ENCODE measurements at places on chromosomes 5 and 9.

DNA sequence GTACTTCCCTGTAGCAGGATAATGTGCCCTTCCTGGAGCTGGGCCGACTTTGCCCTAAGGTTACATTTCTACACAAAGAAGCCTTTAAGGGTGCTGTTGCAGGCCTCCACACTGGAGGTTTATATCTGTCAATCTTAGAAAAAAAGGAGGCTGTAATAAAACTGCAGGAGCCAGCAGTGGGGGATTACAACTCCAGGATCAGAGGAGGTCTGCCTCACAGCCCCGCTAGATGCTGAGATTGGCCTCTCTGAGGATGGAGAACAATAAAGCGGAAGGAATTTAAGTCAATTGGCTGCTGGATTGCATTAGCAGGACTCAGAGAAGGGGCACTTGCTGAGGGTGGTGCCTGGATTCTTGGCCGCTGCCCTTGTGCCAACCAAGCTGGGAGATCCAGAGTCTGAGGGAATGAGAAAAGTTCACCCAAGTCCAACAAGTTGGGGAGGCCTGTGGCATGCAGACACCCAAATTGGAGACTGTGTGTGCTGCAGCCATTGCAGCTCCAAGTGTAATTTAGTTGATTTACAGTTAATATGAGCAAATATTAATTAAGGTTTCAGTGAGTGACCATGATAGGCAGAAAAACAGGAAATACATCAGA is 99.0 kb upstream of the SSBP2 start:
- DNase-seq = no peak

- DNase-seq = no peak
These were observed 424.9 kb upstream of the IRX4 start for GRCh38 chr5:2307631-2308030.

- peak; percentile 84 for DNase-seq
These were observed 12.0 kb upstream of the GNPDA1 start for GRCh38 chr5:142024771-142025304.

DNA sequence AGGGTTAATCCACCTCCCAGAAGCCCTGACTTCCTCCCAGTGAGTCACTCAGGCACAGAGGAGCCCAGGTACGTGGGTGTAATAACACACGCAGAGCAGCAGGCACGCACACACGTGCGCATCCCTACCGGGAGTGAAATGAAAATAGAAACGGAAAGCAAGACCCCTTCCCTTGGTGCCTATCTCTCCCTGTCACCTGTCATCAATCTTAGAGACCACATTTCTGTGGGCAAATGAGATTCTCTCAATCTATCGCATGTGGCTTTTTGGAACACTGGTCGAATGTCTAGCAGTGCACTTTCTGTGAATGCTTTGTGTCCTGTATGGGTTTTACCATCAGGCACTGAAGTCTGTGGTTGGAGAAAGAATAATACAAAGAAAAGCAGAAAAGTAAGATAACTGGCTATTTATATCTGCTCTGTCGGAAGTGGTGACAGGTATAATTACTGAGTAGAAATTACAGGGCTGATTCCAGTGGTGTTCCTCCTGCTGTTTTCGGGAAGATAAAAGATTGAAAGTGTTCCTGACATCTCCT is 137.7 kb upstream of the GRIA1 start:
- peak; percentile 4 for DNase-seq

- DNase-seq = no peak
These were observed 114.8 kb upstream of the DAPK1 start for GRCh38 chr9:87382900-87383299.

- no peak for DNase-seq
These were observed 96.1 kb downstream of the C9orf152 start for GRCh38 chr9:110111868-110112267.

DNA sequence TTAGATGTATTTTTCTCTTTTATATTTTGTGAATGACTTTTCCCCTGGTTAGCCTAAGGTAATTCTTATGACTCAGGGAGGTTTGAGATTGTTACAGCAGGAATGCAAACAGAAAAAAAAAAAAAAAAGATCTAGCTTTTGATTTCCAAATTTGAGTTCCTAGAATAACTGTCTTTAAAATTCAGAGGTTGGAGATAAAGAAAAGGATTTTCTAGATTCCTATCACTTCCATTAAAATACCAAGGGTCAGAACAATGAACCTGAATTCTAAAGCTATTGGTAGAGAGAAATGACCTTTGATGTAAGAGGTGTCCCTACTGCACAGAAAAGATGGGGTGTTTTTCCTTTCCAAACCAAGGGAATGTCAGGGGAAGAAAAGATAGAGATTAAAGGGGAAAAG is 262.5 kb downstream of the DOCK8 start:
- DNase-seq = no peak

GRCh38 chr5:34022121-34022705 is 14.4 kb upstream of the AMACR start:
- DNase-seq = peak; percentile 24

- DNase-seq = no peak
These were observed 8.2 kb downstream of the IL4 start for GRCh38 chr5:132681983-132682382.

DNA sequence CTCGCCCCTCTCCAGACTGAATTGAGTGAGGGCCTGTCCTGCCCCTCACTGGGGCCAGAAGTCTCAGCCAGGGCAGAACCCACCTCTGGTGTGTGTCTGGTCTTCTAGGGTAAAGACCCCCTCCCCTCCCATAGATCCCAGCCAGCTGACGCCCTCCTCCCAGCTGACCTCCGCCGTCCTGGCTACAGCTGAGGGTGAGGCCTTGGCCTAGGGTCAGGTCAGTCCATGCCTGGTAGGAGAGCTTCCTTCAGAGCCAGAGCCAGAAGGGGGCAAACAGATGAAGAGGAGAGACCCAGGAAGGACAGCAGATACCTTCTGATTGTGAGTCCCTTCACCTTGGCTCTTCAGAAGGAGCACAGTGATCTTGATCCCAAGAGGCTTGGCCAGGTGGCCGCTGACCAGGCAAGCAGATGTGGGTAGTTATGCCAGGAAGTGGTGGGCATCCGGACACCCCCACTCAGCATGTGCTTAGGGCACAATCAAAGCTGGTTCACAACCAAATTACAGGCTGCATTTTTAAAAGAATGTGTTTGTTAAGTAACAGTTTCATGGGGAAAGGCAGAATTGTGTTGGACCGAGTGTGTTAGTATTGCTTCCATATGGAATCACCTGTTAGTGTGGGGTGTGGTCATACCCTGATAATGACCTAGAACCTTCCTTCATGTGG is 29.9 kb downstream of the JADE2 start:
- no peak for DNase-seq

- DNase-seq = no peak
These were observed 5.5 kb upstream of the TNIP1 start for GRCh38 chr5:151086192-151086869.

- no peak for DNase-seq
These were observed 44.1 kb downstream of the ADGRV1 start for GRCh38 chr5:90602681-90603080.

DNA sequence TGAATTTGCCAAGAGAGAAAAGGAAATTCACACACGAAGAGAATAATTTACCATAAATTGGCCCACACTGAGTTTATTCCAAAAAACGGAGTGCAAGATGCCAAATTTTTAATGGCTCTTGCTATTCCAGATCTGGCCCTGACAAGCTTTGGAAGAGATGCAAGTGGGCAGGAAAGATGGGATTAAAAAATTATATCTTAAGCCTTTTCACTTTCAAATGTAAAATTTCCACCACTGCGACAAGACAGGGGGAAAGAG is 352.4 kb downstream of the GLIS3 start:
- DNase-seq = no peak

GRCh38 chr9:34555002-34555348 is 32.2 kb upstream of the ENHO start:
- no peak for DNase-seq

GRCh38 chr9:91376239-91376638 is 14.5 kb upstream of the AUH start:
- DNase-seq = no peak

DNA sequence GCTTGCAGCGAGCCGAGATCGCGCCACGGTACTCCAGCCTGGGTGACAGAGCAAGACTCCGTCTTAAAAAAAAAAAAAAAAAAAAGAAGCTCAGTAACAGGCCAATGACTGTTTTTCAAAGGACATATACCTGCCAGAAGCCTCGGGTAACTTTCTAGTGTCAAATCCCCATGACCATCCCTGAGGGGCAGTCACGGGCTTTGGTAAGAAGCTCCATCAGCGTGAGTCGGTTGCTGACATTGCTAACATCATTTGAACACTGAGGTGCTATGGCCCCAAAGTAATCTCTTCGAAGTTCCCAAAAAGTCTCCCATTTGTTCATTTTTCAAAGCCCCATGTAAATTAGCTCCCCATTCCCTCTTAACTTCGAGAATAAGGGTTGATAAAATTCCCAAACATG is 11.6 kb downstream of the NAIP start:
- no peak for DNase-seq

- DNase-seq = peak; percentile 51
These were observed 9.1 kb upstream of the MVB12B start for GRCh38 chr9:126317513-126317912.

GRCh38 chr5:141488591-141489561 is at the start of gene PCDHGC5:
Gene PCDHGC5, plus strand, starts transcription at chr5:141489081. Its CDS starts 160 bp downstream, at chr5:141489241.
- DNase-seq = no peak

DNA sequence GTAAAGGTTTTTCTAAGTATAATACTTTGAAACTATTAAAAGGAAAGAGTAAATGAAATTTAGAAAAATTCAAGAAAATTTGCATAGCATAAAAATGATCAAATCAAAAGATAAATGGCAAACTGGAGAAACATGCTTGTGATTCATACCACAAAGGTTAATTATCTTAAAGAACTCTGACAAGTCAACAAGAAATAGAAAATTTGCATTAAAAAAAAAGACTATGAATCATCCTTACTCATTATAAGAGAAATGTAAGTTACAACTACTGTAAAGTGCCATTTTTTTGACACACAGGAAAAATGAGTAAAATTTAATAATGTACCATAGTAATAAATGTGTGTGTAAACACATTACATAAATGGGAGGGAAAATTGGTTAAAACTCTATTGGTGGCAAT is 624.4 kb upstream of the C9orf72 start:
- no peak for DNase-seq

DNA sequence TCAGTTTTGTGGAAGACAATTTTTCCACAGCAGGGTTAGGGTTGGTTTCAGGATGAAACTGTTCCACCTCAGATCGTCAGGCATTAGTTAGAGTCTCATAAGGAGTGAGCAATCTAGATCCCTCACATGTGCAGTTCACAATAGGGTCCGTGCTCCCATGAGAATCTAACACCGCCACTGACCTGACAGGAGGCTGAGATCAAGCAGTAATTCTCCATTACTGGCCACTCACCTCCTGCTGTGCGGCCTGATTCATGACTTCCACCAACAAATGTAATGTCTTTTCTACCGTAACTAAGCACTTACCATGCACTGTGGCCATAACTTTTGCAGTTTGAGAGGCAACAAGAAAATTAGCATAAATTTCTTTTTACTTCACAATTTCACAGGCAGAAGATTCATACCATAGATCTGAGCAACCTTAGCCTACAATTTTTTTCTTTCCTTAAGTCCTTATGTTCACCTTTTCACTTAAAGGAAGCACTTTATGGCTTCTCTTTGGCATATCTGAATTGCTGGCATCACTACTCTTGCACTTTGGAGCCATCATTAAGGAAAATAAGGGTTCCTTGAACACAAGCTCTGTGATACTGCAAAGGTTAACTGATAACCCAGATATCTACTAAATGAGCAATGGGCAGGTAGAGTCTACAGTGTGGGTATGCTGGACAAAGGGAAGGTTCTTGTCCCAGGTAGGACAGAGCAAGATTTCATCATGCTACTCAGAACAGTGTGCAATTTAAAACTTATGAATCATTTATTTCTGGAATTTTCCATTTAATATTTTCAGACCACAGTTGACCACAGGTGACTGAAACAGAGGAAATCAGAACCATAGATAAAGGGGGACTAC is 83.0 kb upstream of the IFNK start:
- no peak for DNase-seq

DNA sequence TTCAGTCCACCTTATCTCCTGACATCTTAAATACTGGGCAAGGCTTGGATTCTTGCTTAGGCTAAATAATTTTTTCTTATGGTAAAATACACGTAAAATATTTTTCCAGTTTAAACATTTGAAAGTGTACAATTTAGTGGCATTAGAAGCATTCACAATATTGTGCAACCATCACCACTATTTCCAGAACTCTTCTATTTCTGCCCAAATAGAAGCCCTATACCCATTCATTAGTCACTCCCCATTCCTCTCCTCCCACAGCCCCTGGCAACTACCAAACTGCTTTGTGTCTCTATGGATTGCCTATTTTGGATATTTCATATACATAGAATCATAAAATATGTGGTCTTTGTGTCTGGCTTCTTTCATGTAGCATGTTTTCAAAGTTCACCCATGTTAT is 57.6 kb downstream of the IL31RA start:
- DNase-seq = no peak

DNA sequence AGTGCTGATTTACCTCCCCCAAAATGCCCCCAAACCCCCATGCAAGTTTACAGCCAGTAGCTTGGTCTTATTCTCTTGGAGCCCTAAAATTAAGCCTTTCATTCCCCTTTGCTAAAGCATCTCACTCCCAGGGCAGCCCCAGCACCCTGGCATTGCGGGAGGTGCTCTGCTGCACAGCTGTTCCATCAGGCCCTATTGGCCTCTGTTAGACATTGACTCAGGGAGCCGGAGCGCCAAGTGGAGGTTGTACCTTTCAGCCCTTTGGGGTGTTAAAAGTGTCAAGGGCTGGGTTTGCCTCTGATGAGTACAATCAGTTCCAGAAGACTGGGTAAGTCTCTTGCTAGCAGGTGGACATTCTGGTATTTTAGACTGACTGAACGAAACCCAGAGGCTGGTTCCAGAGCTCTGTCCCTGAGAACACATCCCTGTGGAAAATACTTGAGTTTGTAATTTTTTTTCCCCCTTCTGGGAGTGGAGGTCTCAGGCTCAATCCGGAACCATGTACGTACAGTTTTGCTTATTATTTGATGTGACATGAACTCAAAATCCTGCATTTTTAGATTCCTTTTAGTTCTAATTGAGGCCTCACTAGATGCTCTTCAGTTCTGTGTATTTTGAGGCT is 102.4 kb downstream of the UBE2R2 start:
- no peak for DNase-seq

GRCh38 chr9:107562798-107563197 is 73.2 kb upstream of the KLF4 start:
- no peak for DNase-seq

DNA sequence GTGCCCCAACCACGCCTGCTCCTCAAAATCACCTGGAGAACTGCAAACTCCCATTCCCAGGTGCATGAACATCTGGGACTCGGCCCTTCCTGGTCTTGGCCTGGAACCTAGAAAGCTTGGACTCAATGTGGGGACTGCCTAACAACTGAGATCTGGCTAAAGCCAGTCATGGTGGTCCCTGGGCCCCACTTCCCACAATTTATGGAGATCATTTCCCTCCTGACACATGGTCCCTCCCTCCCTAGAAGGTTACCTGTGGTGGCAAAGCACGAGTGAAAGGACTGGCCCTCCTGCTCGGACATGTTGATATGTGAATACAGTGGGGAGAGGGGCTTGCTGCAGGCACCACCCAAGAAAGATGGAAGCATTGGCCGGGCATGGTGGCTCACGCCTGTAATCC is 18.8 kb downstream of the BICD2 start:
- no peak for DNase-seq

- DNase-seq = no peak
These were observed 1236.0 kb downstream of the MAT2B start for GRCh38 chr5:164741376-164741775.

GRCh38 chr5:61496860-61497259 is 164.8 kb downstream of the ZSWIM6 start:
- DNase-seq = no peak

GRCh38 chr5:142547445-142548380 is 138.2 kb downstream of the FGF1 start:
- DNase-seq = no peak

- DNase-seq = peak; percentile 29
These were observed 1.1 kb upstream of the DNAJB5 start for GRCh38 chr9:34988218-34989002.

- DNase-seq = no peak
These were observed 17.5 kb upstream of the NREP start for GRCh38 chr5:111774525-111774924.

Data from CD4-positive, alpha-beta T cell treated with Interleukin-4 for 4 hours (primary cell).